ENCODE measurements at places on chromosomes 1 and 21. TPM values are rescaled to one million over a fixed set of nuclear protein-coding genes. Genes with fewer than 3 reads are reported as not detected.

Gene KLHL17
- total RNA-seq = 3.5 TPM

Gene PGM1
- total RNA-seq = 156 TPM

Gene OR6N1
- total RNA-seq = not detected

DNA sequence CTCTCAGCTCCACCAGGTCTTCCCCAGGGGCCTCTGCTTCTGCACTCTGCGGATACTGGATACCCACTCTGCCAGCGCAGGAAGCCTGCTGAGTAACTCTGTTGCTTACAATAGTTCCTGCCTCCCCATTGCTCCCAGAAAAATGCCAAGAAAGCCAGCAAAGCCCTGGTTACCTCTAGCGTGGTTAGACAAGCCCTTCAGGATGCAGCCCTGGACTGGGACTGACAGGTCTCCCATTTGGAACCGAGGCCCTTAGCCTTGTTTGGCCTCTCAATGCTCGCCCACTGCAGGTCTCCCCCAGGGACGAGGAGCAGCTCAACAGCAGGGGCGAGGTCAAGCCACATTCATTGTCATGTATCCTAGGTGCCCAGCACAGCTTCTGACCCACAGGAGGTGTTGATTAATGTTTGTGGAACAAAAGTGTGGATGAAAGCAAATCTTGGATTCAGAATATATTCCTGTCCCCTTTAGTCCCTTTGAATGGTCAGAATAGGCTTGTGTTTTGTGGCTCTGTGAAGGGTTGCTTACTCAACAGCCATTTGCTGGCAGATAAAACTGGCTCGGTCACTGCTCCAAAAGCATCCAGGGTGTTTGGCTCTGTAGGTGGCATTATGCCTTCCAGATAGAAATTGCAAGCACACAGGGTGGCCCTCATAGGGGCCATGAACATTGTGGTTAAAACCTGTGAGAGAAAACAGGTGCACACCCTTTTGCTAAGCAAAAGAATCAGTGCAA, 58.9 kb downstream of the C1orf198 start:
- no peak for DNase-seq

DNA sequence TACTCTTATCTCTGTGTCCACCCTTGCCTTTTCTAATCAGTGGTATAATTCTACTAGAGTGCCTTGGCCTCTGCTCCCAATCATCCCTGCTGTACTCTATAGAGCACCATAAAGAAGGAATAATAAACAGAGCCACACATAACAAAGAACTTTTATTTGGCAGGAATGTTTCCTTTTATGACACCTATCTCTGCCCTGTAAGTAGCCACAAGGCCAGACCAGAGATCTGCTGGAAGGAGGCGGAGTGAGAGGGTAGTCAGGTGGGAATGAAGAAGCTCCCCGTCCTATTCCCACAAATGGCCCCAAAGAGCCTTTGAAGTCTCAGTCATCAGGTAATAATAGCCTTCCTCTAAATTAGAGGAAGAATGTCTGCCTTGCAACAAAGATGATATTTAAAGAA, 32.7 kb downstream of the WLS start:
- no peak for DNase-seq

- DNase-seq = no peak
Measured at GRCh38 chr1:118253053-118253915, 68.3 kb upstream of the SPAG17 start.
